ENCODE measurements at places on chromosomes 12 and 14.

DNA sequence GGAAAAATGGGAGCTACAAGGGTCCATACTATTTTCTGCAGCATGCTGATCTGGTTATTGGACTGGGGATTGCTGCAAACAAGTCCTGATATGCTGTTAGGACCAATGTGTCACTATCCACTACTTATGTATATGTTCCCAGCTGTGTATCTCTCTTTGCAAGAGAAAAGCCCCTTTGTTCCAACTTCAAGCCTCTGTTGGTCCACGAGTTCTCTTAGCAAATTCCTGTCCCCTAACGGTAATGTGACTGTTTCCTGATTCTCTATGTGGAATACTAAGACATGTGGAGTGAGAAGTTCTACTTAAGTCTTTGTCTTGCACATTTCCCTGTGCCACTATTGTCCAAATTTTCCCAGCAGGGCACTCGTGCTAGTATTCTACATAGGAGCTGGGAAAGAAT lies 557.7 kb downstream of the FSCB start:
- DNase-seq: peak; percentile 56

- no peak for DNase-seq
Observed at GRCh38 chr12:118651487-118651886, 275.1 kb downstream of the SUDS3 start.

DNA sequence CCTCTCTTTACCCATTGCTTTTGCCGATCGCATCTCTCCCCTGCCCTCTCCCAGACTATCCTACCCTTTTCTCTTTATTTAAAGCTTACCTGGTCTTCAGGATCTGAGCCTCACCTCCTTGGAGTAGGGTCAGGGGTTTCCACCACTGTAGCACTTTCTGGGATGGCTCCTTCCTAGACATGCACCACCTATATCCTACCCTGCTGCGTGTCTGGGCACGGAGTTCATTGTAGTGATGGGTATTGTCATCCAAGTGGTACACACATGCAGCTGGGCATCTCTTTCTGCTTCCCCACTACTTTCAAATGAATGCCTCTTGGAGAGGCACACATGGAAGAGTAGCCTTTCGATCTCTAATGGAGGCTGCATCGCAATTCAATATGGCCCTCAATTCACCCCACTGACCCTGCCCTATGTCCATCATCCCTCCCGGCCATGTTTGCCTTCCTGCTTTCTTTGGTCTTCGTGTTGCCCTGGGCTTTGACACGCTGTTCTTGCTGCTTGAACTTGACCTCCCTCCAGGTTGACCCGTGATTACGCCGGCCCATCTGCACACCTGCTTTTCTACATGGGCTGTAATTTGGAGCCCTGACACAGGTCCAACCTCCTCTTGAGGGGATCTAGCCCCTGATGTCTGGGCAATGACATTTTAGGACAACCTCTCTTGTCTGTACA lies 10.9 kb downstream of the SERPINA11 start:
- DNase-seq: no peak

DNA sequence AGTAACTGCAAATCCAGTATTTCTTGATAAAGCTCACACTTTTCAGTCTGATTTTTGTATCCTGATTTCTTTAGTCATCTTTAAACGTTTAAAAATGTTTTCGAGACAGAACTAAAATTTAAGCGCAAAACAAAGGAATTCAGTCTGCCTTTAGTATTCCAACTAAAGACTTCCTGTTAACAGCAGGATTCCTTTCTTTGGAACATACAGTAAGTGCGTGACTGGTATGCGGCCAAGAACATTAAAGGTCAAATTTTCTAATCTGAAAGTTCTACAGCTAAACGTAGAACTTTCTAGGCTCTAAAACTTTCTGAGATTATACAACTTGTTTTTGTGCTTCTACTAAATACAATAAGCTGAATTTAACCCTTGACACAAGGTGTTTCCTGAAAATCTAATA lies 9.9 kb downstream of the SAV1 start:
- DNase-seq: no peak

DNA sequence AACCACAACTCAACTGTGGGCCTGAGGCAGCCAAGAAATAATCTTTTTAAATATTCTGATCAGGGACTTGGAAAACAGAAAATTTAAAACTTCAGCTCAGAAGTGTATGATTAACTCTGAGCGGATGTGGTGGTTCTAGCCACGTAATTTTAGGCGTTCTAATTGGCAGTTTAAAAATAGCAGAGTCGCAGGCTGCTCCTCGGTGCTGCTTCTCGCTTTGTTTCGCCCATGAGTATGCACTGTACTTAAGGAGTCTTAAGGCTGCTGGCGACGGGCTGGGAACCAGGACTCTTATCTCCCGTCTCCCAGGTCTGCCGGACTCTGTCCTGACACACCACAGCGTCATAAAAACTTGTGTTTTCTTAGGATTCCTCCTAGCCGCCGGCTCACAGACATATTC lies 113.4 kb upstream of the PELI2 start:
- no peak for DNase-seq

GRCh38 chr14:65242732-65243134 lies 140.4 kb upstream of the MAX start:
- no peak for DNase-seq

DNA sequence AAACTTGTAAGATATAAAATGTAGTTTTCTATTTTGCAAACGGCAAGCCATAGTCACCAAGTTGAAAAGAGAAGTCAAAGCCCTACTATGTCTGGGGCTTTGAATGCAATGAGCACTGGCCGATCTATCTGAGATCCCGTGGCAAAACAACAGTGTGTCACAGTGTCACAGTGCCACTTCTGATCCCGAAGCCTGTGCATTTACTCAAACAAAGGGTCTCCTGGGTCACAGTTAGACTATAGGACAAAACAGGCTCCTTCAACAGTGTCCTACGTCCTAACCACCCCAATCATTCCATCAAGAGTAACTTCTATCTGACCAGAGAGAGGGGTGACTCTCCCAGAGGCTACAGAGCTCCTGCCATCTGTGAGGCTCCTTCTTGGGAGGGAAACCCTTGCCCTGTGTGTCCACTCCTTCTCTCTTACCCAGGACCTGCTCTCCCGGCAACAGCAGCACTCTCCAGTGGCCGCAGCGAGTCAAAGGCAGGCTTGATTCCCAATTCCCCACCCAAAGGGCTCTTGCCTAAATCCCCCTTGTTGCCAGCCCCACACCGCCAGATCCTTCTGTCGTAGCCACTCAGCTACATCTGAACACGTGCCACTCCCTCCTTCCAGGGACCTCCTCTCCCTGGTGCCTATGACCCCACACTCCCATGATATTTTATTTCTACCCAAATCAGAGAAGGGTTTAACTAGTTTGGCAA lies 14.0 kb upstream of the SELPLG start:
- DNase-seq: no peak

GRCh38 chr12:98224584-98225221 lies 290.7 kb upstream of the TMPO start:
- no peak for DNase-seq

GRCh38 chr14:61494018-61494417 lies 172.6 kb downstream of the PRKCH start:
- DNase-seq: no peak

DNA sequence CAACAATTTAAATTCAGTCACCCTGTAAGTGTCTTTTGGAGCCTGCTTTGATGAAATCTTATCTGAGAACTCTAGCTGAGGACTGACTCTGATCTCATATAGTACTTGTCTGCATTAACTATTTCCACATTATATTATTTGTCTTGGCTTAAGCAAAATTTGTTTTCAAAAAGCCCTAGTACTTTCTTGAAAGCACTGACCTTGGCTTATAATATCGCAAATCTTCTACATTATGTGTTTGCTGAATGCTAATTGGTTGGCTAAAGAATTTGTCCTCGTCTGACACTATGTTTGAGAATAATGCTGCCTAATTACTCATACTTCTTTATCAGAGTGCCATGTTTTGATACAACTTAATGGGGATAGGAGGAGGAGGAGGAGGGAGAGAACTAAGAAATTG lies 46.9 kb upstream of the FLRT2 start:
- no peak for DNase-seq

DNA sequence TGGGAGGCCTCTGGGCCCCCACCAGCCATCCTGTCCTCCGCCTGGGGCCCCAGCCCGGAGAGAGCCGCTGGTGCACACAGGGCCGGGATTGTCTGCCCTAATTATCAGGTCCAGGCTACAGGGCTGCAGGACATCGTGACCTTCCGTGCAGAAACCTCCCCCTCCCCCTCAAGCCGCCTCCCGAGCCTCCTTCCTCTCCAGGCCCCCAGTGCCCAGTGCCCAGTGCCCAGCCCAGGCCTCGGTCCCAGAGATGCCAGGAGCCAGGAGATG lies 729 bp upstream of the GAPDH start:
- DNase-seq: no peak

- no peak for DNase-seq
Observed at GRCh38 chr12:15698377-15698871, 90.8 kb downstream of the EPS8 start.

GRCh38 chr12:58645946-58646345 lies 274.4 kb downstream of the LRIG3 start:
- peak; percentile 28 for DNase-seq

- DNase-seq: no peak
Observed at GRCh38 chr12:64679487-64680001, 69.2 kb downstream of the RASSF3 start.

DNA sequence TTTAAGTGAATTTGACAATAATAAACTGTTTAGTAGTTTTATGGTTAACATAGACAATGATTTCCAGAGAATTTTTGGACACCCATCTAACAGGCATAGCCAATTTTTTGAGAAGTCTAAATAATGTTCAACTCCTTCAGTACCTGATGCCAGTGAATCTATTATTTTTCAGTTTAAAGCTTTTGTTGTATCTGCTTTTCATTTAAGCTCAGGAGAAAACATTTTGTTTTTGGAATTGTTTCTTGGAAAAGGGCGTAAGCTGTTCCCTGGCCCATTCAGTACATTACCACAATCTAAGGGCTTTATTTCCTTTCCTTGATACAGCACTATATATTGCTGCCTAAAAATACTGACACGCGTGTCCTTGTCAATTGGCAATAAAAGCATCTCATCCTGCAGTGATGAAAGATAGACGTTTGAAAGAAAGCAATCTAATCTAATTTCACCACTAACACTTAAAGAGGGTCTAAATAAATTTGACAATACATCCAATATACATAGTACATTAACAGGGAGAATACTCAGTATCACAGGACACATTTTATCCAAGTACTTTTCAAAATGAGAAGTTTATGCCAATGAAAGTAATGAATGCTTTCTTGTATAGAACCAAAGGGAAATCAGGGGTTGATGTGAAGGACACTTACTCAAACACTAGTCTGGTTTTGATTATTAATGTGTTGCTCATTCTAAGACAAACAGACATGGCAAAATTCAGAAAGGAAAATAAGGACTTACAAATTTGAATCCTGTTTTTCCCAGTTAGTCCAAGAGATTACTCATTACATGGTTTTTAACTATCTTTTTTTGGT lies 104.2 kb upstream of the LGR5 start:
- DNase-seq: no peak

GRCh38 chr14:64080452-64080851 lies 213.7 kb downstream of the ESR2 start:
- no peak for DNase-seq

DNA sequence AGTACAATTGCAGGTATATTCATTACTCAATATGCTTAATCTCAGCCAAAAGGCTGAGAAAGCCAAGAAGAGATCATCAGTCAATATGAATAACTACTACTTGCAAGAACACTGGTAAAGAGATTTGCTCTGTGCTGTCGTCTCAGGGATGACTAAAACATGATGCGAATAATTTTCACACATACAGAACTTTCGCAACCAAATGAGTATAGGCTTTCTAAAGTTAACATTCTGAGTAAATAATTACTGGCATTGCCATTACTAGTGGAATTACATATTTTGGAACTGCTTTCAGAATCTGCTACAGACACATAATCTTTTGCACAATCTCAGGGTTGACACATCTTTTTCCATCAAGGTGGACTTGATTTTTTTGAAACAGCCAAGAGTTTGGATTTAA lies 24.7 kb downstream of the NCKAP1L start:
- no peak for DNase-seq

- DNase-seq: no peak
Observed at GRCh38 chr14:90522571-90523191, 125.9 kb downstream of the CALM1 start.

- DNase-seq: no peak
Observed at GRCh38 chr14:103135333-103136260, 12.3 kb downstream of the TNFAIP2 start.

DNA sequence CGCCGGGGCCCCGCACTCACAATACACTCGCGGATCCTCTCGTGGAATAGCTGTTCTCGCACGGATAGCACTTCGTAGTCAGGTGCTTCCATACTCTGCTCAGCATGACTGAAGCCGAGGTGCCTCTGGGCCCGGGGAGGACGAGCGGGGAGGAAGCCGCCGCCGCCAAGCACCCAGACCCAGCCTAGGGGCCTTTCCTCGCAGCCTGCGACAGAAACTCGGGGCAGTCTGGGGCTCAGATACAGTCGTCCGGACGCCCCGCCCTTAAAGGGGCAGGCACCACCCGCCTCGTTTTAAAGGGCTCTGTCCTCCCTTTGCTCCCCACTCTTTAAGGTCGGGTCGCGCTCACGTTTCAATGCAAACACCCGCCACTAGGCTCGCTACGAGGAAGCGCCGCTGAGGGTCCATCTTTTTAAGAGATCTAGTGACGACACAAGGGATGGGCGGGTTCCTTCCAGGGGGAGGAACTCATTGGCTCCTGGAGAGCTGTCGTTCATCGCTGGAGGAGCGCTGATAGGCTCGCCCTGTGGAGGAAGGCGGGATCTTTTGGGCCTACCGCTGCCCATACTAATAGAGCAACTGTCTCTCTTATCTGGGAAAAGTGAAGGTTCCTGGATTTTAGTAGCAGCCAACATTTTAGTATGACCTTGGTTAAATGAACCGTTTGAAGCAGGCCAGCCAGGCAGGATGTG lies at the start of gene LMBR1L:
Gene LMBR1L, minus strand, starts transcription at position 384 of the 692 bp plus-strand sequence. Its CDS starts 292 bp downstream, at position 92.
- DNase-seq: peak; percentile 96

DNA sequence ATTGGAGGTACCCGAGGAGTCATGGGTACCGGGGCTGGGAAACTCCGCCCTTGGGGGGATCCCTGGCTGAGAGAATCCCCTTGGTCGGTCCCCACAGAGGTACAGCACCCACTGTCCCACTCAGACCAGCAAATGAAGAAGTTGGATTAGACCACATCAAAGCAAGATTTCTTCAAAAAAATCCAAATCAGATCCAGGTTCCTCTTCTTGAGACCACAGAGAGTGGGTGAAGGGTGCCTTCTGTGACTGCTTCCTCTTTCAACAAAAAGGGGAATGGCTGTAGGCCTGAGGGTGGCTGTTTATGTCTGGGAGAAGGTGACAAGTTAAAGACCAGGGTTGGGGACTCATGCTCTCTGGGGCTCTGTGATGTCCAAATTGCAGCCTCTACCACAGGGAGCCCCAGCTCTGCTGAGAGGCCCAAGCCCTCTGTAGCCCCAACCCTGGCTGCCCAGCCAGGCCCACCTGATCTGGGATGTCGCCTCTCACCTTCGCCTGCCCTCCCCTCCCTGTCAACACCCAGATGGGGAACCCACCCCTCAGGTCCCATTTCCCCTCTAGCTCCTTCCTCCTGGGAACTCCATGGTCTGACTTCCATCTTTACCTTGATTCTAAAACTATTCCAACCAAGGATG lies 50.9 kb downstream of the ZFP36L1 start:
- DNase-seq: no peak

- no peak for DNase-seq
Observed at GRCh38 chr14:64845878-64846277, 33.8 kb downstream of the SPTB start.

All from NT2/D1 (cell line).